Stimulated activated CD8-positive, alpha-beta memory T cell treated with anti-CD3 and anti-CD28 coated beads, Interleukin-4, amount 100 ng/mL, for 1 hour (primary cell): ENCODE measurements at places on chromosomes 7 and 10.
A peak's percentile ranks its signal among the peaks of the same experiment; 100 is the strongest.

GRCh38 chr7:75971309-75971960, 23.0 kb downstream of the TMEM120A start:
- no peak for DNase-seq

DNA sequence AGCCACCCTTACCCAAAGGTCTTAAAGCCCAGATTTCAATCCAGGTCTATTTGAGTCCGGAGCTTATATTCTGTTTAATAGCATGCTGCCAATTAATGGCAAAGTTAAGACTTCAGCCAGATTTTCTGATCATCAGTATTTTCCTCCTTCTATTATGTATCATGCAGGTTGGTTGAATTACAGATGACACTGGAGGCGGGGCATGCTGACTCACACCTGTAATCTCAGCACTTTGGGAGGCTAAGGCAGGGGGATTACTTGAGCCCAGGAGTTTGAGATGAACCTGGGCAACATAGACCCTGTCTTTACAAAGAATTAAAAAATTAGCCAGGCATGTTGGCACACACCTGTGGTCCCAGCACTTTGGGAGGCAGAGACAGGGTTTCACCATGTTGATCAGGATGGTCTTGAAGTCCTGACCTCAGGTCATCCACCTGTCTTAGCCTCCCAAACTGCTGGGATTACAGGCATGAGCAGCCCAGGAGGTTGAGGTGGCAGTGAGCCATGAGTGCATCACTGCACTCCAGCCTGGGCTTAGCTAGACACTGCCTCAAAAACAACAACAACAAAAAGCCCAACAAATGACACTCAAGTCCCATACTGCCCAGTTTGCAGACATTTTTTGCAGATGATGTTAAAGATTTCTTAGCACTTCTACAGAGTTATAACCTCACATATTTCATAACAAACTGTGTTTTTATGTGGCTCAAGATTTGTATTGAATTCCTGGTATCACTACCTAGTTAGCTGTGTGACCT, 62.5 kb downstream of the MCU start:
- no peak for DNase-seq

DNA sequence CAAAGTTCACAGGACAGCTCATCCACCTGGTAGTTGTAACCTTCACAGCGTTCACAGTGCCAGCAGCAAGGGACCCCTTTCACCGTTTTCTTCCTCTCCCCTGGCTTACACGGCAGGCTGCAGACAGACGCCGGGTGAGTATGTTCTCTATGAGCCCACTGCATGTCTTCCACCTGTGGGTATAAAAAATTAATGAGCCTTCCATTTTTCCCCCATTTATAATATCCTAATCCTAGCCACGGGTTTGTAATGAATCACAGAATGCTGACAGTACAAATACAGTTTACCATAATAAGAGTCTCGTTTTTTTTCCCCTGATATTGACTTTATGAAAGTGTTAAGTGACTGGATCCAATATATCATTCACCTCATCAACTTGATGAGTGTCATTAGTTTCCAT, 719.0 kb downstream of the GRM8 start:
- DNase-seq, result no peak

GRCh38 chr10:20085115-20085514, 268.9 kb downstream of the PLXDC2 start:
- DNase-seq, result no peak

DNA sequence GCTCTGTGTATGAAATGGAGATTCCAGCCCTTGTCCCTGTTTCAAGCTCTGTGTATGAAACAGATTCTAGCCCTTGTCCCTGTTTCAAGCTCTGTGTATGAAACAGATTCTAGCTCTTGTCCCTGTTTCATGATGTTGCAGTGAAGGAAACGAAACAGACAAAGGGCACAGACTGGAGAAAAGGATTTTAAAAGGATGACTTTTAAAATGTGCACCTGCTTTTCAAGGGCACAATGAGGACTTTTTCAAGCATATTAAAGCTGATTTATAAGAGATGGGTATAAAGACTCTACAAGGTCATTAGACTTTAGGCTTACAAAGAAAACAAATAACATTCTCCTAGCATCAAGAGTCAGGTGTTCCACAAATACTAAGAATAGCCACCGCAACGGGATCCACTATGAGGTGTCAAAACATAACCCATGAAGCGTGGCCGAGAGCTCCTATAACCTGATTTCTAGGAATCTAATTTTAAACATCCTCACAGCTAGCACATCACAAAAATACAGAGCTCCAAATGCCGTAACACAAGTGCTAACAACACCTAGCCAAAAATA, 29.0 kb downstream of the DIP2C start:
- DNase-seq, result no peak

- no peak for DNase-seq
Measured at GRCh38 chr7:31192986-31193385, 140.9 kb downstream of the ADCYAP1R1 start.

- DNase-seq, result no peak
Measured at GRCh38 chr10:27537787-27538186, 33.7 kb downstream of the RAB18 start.

DNA sequence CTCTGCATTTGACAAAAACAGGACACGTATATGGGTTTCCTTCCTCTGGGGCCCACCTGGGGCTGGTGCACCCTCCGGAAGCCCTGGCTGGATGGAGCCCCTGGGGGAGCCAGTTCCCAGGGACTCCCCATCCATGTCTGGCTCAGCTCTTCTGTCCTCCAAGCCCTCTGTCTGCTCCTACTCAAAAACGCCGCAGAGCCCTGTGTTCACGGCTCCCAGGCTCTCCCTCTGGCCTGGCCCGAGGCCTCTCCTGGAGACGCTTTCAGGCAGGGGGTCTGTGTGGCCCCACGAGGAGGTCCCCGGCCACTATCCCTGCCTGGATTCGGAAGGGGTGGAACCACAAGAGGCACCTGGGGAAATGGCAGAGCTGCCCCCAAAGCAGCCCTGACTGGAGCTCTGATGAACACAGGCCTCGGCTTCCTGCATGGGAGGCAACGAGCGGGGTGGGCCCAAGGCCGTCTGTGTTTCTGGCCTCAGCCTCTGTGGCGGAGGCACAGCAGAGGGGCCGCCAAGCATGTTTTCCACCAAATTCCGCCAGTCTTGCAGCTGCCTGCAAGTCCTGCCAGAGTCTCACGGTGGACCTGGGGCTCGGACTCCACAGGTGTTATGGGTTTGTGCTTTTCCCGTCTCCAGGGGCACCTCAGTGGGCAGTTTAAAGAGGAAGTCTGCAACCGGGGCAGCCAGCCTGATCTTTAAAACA, 22.6 kb upstream of the INPP5A start:
- no peak for DNase-seq

DNA sequence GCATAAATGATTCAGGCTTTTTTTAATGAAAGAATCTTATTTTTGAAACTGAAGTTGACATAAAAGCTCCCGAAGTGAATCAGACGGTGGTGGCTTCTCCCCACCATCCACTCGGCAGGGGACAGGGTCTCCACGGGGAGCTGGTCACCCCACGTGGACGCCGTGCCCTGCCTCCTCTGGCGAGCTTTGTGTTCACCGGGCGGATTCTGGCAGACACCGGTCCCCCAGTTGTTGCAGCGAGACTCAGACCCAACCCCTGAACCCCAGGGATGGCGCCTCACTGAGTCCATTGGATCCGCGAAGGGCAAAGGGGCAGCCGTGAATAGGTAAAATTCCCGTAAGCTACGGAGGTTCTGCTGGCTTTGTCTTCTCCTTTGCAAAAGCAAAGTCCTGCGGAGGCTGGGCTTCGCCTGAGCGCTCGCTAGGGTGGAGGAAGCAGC, 38.4 kb downstream of the PTPRN2 start:
- DNase-seq, result no peak

GRCh38 chr7:29224726-29225125, 30.2 kb downstream of the CHN2 start:
- DNase-seq, result no peak

GRCh38 chr7:95324431-95324830, at the start of gene PON1:
TSS of gene PON1 (minus strand) at chr7:95324532. CDS start at chr7:95324475, 57 bp downstream.
- no peak for DNase-seq

- peak; percentile 41 for DNase-seq
Measured at GRCh38 chr7:2670720-2671391, 17.1 kb upstream of the AMZ1 start.

DNA sequence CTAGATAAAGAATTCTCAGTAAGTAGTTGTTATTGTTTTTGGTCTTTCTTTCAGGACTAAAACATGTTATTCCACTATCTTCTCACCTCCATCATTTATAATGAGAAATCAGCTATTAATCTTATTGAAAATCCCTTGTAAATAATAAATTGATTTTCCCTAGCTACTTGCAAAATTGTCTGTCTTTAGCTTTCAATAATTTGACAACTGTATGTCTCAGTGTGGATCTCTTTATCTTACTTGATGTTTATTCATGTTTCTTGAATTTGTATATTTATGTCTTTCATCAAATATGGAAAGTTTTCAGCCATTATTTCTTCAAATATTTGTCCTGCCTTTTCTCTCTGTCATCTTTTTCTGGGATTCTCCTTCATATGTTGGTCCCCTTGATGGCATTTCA, 117.1 kb upstream of the ANTXRL start:
- no peak for DNase-seq

DNA sequence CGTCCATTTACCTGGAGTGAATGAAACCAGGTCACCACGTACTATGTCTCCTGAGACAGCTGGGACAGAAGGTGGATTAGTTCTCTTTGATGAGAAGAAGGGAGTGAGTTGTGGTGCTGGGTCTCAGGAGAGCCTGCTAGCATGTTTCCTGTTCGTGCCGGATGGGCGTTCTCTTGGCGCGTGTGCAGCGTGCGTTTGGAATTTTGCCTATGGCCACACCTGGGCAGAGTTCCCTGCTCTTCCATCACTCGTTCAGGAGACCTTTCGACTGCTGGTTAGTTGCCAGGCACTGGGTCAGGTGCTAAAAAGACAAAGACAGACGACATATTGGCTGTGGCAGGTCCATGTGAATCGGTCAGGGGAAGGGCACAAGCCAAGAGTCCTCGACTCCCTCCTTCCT, 90.3 kb downstream of the TRRAP start:
- DNase-seq, result no peak
